ENCODE measurements at places on chromosomes 3 and 15.

GRCh38 chr15:40420793-40421192 lies 15.2 kb downstream of the IVD start:
- DNase-seq: no peak

DNA sequence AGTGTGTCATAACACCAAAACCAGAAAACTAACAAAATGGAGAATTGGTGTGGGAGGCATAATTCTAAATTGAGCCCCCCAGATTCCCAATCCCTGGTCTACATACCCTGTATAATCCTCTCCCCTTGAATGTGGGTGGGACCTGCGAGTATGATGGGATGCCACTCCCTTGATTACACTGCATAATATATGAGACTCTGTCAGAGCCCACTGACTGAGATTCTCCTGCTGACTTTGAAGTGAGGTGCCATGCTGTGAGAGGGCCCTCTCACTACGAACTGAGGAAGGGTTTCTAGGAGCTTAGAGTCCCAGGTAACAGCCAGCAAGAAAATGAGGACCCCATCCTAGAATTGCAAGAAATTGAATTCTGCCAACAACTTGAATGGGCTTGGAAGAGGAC lies 49.5 kb downstream of the GPR176 start:
- DNase-seq: no peak

DNA sequence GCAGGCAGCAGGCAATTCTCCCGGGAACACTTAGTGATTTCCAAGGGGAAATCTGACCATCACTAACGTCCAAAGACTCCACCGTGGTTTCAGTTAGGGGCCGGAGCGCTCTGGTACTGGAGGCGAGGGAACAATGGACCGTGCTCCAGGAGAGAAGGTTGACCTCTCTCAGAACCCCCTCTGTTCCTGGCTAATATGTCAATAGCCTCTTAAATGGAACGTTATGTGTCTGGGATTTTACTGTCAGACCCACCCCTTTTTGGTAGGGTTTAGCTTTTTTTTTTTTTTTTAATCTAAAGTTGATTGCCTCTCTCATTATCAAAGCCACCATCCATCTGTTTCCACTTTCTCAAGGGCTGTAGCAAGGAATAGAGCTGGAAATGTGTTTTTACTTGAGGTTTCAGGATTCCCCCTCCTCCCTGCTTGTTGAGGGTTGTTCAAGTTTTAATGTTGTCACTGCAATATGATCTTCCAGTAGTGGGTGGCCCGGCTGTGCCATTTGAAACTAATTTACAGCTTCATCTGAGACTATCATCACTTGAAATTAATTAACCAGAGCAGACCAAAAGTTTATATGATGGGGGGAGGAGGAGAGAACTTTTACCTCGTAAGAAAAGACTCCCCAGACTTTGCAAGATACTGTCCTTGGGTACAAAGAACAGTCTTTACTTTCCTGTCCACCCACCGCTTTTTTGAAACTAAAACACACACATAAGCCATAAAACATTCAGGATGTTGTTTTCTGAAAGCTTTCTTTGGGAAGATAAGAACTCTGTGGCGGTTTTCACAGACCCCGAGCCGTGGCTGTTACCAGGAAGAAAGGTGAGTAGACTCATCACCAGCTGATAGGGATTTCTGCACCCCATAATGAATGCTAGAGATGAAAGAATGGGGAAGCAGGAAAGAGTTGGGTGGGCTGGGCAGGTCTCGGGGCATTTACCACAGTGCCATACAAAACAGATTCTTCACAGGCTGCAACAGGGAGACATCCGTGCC lies 187.8 kb downstream of the UACA start:
- no peak for DNase-seq

DNA sequence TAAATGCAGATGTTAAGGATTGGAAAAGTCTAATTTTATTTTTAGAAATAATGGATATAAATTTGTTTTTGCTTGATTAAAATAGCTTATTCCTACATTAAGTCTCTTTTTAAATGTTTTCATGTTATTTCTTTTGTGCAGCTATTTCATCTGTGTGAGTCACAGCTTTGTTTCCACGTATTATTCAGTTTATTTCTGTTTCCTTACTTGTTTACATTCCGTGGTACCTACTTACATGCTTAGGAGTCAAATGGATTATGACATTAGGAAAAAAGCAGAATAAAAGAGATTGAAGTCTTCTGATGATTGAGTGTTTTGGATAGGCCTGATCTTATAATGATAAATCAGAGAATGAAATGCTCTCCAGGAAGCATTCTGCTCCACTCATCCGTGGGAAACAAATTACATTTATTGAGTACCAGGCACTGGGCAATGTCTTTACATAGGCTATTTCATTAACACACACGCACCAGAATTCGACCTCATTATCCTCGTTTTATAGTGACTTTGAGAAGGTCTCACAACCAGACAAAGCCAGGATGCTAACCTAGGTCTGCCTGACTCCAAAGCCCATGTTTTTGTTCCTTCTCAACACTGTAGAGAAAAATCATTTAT lies 38.1 kb upstream of the RASA2 start:
- DNase-seq: peak; percentile 45

GRCh38 chr15:68733666-68734065 lies 87.0 kb downstream of the ANP32A start:
- peak; percentile 11 for DNase-seq

Measured in AG08395 (cell line).